ENCODE measurements at places on chromosomes 12 and 14.

DNA sequence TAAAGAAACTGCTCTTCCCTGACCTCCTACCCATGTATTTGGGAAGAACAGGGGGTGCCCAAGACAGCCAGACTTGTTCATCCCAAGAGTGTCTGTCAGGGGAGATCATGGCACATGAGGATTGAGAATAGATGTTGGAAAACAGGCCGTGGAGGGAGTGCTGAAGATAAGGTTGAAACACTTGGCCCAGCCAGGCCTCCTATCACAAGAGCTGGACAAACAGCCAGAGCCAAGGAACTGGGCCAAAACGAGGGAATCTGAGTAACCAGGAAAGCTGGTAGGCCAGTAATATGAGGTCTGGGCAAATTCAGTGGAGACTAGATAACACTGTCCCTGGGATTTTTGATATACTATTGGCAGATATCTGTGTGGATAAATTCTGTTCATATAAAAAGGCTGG, 161.7 kb downstream of the TMX1 start:
- H3K36me3 ChIP-seq, result no peaks in the 10 kb centered on the region
- no peak overlapping the region for H3K4me3 ChIP-seq
- peaks cover 4% of the 10 kb centered on the region for H3K4me1 ChIP-seq
- H3K27ac ChIP-seq, result peak overlapping the region; percentile 75
- DNase-seq, result no peak

DNA sequence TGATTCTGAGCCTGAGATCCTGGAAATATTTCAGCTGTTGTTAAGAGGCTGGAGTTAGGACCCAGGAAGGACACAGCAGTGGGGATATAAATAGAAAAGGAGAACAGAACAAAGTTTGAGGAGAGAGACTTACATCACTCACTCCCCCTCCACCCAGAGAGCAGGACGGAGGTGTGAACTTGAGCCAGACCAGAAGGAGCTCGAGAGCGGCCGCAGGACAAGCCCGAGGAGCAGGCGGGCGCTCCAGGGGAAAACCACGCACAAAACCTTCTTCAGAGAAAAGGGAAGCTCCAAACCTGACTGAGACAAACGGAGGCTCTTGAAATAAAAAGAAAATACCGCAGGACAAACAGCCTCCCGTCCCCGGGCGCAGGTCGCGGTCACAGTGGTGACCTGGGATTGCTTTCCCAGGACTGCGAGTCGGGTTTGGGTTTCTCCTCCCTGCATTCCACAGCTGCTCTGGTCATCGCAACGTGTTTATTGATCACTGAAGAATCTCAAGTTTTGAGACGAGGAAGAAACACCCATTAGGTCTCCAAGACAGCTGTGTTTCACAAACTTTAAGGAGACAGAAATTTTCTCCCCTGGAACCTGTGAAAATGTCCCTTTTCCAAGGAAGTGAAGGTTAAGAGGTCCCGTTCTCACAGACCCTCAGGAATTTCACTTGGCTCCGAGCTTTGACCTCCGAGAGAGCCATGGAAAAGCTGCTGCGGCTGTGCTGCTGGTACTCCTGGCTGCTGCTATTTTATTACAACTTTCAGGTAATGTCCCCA, at the start of gene ADGRD1:
ADGRD1 (plus strand) TSS at position 137 of the 773 bp plus-strand sequence; CDS start at position 696, 559 bp downstream.
- no peaks in the 10 kb centered on the region for H3K36me3 ChIP-seq
- no peaks in the 10 kb centered on the region for H3K4me1 ChIP-seq
- peak; percentile 87 for DNase-seq
- peak within 1 kb of the TSS; percentile 57 for H3K27ac ChIP-seq
- H3K27me3 ChIP-seq, result peaks cover 7% of the 10 kb centered on the region

GRCh38 chr12:71727958-71728357, 26.7 kb upstream of the RAB21 start:
- H3K36me3 ChIP-seq, result no peaks in the 10 kb centered on the region
- no peaks in the 10 kb centered on the region for H3K27me3 ChIP-seq
- no peak overlapping the region for H3K27ac ChIP-seq
- H3K4me3 ChIP-seq, result no peak overlapping the region

DNA sequence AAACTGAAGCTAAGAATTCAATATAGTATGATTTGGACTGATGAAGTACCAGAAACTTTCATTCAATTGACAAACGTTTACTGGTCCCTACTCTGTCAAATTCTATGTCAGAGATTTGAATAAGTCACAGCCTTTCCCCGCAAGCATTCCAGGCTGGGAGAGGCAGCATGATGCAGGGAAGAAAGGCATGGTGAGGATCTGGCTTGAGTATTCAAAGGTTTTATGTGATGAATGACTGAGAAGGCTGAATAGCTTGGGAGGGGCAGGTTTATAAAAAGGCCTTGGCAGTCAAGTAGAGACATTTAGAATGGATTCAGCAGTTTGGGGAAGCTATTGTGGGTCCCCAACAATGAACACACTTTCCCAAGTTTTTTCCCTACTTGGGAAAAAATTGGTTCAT, 431.8 kb downstream of the DPF3 start:
- no peak overlapping the region for H3K27ac ChIP-seq
- H3K27me3 ChIP-seq, result no peaks in the 10 kb centered on the region
- H3K4me1 ChIP-seq, result no peaks in the 10 kb centered on the region
- H3K36me3 ChIP-seq, result no peaks in the 10 kb centered on the region
- no peak overlapping the region for H3K4me3 ChIP-seq
- no peak for DNase-seq

GRCh38 chr12:10652192-10652591, 21.7 kb downstream of the STYK1 start:
- no peak overlapping the region for H3K4me3 ChIP-seq
- H3K27me3 ChIP-seq, result no peaks in the 10 kb centered on the region
- no peak for DNase-seq
- no peaks in the 10 kb centered on the region for H3K36me3 ChIP-seq

GRCh38 chr12:57549909-57550640, at the start of gene KIF5A:
KIF5A (plus strand) TSS chr12:57550044; CDS start chr12:57550272, 228 bp downstream.
- peaks cover 28% of the 10 kb centered on the region for H3K27me3 ChIP-seq
- DNase-seq, result no peak
- H3K4me1 ChIP-seq, result peaks cover 3% of the 10 kb centered on the region
- H3K4me3 ChIP-seq, result peak within 1 kb of the TSS; percentile 51

GRCh38 chr14:100434911-100435438, 111.8 kb downstream of the SLC25A47 start:
- DNase-seq, result no peak
- H3K27ac ChIP-seq, result no peak overlapping the region
- H3K27me3 ChIP-seq, result no peaks in the 10 kb centered on the region
- no peak overlapping the region for H3K4me3 ChIP-seq
- peaks cover 21% of the 10 kb centered on the region for H3K4me1 ChIP-seq
- H3K36me3 ChIP-seq, result no peaks in the 10 kb centered on the region
